Occipital lobe (tissue), 3 donors: ENCODE measurements at places on chromosomes 12 and 14. TPM values are rescaled to one million over a fixed set of nuclear protein-coding genes. Genes with fewer than 3 reads are reported as not detected.
A peak's percentile ranks its signal among the peaks of the same experiment; 100 is the strongest.

The TCL1B gene
- not detected for total RNA-seq

GRCh38 chr14:54928216-54928615 is 25.6 kb upstream of the GCH1 start:
- DNase-seq = no peak

The BICDL1 gene
- total RNA-seq = 25.4 TPM

The ATF7 gene
- 8.0 TPM for total RNA-seq

- DNase-seq = no peak
These were observed 8.2 kb upstream of the SSPN start for GRCh38 chr12:26187014-26187798.

DNA sequence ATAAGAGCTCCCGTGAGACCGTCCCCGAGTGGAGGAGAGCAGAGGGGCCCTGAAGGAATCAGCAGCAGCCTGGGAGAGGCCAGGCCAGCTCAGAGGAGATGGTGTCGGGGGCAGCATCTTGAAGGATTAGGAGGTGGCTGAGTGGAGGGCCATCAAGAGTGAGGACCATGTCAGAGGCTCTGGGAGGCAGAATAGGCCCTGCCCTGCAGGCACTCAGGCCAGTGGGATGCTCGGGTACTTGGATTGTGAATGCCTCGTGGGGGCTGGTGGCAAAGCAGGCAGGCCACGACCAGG is 47.7 kb downstream of the IL31 start:
- no peak for DNase-seq

DNA sequence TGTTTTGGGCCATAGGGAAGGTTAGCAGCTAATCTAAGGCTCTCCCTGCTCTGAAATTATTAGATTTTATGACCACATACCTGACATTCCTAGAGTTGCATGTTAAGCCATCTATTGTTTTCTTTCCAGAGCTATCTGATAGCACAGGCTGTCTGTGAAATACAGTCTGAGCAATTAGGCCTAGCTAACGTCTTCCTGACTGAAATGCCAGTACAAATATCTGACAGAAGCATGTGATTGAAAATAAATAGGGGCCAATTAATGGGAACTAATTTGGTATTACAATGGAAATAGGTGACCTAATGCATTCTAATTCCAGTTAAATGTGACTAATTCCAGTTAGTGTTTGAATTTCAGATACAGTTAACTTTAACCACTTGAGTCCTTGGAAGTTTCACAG is 115.2 kb downstream of the C12orf75 start:
- DNase-seq = no peak

DNA sequence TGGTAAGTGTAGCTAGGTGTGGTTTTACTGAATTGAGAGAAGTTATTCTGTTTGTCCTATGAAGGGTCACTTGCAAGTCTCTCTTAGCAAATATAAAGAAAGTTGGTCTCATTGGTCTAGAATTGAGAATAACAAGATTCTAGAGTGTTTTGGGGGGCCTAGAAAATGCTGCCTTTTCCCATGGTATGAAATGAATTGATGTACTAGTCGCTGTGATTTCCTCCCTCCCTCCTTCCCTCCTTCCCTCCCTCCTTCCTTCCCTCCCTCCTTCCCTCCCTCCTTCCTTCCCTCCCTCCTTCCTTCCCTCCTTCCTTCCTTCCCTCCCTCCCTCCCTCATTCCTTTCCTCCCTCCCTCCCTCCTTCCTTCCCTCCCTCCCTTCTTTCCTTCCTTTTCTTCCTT is 166.7 kb upstream of the RGS6 start:
- DNase-seq = no peak

DNA sequence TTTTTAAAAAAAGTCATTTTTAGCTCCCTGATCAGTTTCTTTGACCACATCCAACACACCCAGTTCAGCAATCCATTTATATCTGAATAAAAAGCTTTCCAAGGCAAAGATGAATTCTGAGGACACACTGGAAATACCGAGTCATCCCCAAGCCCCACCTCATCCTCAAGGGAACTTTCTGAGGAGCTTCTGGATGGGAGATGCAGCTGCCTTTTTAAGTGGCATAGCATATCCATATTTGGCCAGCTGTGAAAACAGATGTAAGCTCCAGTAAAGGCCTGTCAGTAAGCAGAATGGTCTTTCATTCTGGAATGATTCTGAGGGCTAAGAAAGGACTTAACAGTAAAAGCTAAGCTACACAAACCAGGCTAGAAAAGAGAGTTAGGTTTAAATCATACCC is 18.4 kb downstream of the ZFYVE1 start:
- no peak for DNase-seq

GRCh38 chr12:92070864-92071445 is 74.7 kb downstream of the BTG1 start:
- DNase-seq = no peak

DNA sequence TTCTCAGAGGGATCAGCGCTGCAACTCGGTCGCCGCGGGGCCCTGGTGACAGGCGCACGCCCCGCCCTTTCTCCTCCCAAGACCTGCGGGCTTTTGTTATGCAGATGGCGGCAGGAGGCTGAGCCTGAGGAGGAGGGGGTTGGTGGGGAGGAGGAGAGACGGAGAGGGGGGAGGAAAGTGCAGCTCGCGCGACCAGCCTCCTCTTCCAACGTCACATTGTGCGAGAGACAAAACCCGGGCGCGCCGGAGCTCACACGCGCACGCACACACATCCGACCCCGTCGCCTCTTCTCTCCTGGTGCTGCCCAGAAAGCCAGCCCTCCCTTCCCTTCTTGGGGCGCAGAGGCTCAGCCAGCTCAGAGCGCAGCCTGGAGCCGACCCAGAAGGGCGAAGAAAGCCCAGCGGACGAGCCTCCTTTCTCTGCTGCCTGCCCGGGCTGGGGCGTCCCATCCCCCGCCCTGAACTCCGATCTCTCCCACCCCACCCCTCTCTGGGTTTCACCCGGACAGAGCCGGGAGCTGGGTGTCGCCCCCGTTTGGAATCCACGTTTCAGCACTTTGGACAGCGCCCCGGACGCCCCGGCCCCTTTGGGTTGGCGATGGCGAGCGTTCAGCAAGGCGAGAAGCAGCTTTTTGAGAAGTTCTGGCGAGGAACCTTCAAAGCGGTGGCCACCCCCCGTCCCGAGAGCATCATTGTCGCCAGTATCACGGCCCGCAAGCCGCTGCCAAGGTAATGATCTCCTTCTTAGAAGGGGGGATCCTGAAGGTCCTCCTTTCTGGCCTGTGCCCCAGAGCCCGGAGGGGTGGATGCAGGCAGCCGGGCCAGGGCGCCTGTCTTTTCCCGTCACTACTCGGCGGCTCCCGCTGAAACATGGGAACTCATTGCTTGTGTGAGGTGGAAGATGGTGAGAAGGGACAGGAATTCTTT is at the start of gene SRRM4:
TSS of gene SRRM4 (plus strand) at position 257 of the 927 bp plus-strand sequence. CDS start at position 599, 342 bp downstream.
- DNase-seq = peak; percentile 80

- no peak for DNase-seq
These were observed 86.3 kb upstream of the TBX3 start for GRCh38 chr12:114770323-114770722.

DNA sequence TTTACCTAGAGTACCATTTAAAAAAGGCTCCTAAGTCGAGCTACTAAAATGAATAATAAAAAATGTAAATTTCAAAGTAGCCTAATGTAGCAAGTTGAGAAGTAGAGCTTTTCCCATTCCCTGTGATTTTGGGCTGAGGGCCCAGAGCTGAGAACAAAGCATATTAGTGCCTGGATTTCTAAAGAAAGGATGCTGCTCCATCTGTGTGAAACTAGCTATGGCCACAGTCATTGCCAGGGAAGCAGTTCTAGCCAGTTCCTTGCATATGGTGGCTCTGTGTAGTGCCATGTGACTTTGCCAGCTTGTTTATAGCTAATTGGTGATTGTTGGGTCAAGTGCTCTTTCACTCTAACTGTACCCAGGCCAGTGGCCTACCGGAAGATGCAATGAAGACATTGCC is 20.4 kb upstream of the FBXO33 start:
- no peak for DNase-seq

GRCh38 chr12:58249610-58250009 is 308.2 kb downstream of the ATP23 start:
- DNase-seq = no peak

The MGP gene
- 3.9 TPM for total RNA-seq

DNA sequence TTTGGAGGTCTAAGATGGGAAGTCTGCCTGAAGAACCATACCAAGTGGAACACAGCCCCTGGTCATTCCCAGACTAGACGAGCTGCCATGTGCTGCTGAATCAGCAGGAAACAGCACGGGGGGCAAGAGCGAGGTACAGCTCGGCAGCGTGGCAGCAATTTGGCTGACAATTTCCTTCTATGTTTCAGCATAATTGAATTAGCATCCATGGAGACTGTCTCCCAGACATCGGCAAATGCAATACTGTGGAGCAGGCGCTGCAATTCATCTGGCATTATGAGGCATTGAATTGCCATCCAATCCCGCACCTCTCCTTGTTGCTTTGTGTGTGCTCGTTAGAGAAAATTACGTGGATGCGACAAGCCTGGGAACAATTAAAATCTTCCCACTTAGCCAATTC is 46.0 kb upstream of the CCDC60 start:
- no peak for DNase-seq

DNA sequence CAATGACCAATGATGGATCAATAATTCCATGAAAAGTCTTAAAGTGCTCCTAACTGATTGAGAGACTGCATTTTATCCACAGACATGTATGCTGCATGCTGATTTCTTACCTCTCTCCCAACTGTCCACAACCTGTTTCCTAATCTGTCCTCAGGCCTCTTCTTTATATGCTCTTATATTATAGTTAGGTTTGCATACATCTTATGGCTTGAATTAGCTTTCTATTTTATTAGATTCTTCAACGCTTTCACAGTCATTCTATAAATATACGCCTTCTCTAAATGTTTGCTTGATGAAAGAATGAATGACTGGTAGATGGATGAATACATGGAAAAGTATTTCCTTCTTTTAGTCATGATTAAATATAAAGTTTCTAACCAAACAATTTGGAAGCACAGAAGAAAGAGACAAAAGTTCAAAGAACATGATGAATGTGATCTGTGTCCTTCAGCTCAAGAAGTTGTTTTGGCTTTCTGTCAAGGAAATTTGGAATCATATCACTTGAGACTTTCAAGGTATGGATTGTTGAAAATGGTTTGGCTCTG is 91.8 kb upstream of the NPAS3 start:
- DNase-seq = no peak

The HCAR1 gene
- 0.78 TPM for total RNA-seq

GRCh38 chr14:104872469-104873341 is 7.6 kb downstream of the CEP170B start:
- DNase-seq = no peak

GRCh38 chr12:28443337-28443736 is 253.1 kb downstream of the CCDC91 start:
- no peak for DNase-seq

The EIF2S3B gene
- 1.9 TPM for total RNA-seq

GRCh38 chr14:89336338-89336737 is 80.7 kb downstream of the FOXN3 start:
- no peak for DNase-seq

The STXBP6 gene
- 11.9 TPM for total RNA-seq

GRCh38 chr12:85688837-85689236 is 147.4 kb downstream of the RASSF9 start:
- DNase-seq = no peak

DNA sequence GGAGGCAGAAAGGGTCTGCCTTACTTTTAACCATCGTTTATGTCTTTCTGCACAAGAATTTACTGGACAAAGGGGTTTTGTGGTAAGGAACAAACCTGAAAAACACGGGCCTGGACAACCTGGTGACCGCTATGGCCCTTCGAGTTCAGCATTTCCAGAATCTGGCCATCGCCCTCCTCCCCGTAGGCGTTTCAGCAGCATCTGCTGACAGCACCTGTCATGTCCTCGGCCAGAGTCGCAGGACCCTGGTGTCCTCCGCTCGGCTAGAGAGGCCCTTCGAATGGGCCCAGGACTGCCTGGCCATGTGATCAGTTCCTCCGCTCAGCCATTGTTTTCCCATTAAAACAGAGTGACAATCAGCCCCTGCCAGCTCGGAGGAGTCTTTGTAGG is 142.8 kb upstream of the FKBP4 start:
- no peak for DNase-seq

DNA sequence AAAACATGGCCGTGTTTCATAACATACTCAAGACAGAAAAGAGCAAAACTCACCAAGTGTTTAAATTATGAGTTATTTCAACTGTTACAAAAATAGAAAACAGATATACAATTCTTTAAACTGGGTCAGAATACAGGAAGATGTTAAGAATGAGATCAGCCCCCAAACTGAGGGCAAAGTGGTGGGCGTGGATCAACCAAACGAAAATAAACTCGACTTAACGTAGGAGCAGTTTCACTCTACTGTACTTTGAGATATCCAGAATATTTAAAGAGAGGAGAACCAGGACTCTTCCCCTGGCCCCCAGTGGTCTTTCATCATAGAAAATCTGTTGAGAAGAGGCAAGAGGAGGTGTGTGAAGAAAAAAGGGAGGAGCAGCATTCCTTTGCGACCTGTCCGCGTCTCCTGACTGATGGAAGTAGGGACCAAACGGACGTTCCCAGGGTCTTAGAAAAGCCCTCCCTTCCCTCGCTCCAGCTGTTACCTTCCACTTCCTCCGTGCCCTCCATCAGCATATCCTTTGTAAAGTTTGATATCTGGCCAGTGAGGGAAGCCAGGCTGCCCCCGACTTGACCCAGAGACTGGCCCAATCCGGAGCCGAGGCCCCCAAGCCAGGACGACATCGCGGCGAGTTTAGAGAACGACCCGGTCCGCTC is 668 bp downstream of the TRIP11 start:
- DNase-seq = peak; percentile 58

GRCh38 chr12:130953771-130954543 is at the start of gene ADGRD1:
ADGRD1 (plus strand) TSS chr12:130953907; CDS start chr12:130954466, 559 bp downstream.
- DNase-seq = peak; percentile 11

The ADAM21 gene
- total RNA-seq = 0.16 TPM

- DNase-seq = peak; percentile 73
These were observed 34.1 kb downstream of the TMCC3 start for GRCh38 chr12:94616203-94616729.

The CD9 gene
- 29.5 TPM for total RNA-seq

The KITLG gene
- total RNA-seq = 90.8 TPM

DNA sequence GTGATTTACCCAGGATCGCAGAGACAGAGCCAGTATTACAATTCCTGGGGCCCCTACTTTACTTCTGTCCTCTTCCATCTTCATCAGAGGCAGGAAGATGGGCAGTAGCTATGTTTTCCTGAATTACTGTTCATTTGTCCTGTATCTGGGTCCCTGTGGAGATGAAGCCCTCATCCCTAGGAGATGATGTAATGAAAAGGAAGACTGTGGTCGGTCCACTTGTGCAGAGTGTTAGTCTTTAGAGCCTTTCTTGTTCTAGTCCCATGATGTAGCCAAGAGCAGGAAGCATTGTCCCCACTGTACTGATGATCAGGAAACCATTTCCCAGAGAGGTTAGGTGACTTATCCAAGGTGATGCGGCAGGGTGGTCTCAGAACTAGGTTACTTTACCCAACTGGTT is 2.6 kb downstream of the CD9 start:
- no peak for DNase-seq

DNA sequence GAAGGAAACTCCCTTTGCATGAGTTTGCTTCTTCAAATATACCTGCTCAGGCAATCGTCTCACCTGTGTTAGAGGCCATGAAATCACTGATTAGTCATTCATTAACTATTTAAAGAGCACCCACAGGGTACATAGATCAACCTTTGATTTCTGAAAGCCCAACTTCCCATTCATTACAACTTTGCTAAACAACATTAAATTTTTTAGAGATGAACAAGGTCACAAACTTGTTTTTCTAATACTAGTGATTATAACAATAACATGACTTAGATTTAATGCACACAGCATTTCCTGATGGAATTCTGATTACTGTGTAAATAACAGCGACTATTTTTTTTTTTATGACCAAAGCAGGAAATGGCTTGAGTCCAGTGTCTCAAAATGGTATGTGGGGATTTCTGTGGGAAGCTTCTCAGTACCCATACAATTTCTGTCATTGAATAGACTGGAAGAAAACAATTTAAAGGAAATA is 5.4 kb upstream of the ERO1A start:
- DNase-seq = no peak
